ENCODE measurements at places on chromosomes 5 and 9. TPM values are rescaled to one million over a fixed set of nuclear protein-coding genes. Genes with fewer than 3 reads are reported as not detected.
A peak's percentile ranks its signal among the peaks of the same experiment; 100 is the strongest.

The CYFIP2 gene
- polyA plus RNA-seq, result 513 TPM

The BTNL8 gene
- polyA plus RNA-seq, result not detected

The ZMAT2 gene
- 83.7 TPM for polyA plus RNA-seq

DNA sequence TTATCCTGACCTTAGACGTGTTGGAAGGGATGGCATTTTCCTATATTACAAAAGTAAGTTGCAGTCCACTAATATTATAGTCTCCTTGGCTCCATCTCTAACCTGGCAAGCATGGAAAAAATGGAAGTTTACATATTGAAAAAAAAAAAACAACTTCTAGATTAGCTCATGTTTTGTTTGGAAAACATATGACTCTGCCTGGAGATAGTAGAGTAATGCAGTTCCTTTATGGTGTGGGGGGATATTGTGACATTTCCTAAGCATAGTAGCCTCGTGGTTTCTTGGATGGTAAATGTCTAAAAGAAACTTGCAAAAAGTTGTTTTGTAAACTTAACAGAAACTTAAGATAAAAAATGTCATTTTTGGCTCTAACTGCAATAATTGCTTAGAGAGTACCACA lies 244.4 kb upstream of the FBXL7 start:
- DNase-seq, result no peak
- no peak overlapping the region for H3K27ac ChIP-seq
- no peaks in the 10 kb centered on the region for H3K4me1 ChIP-seq
- H3K27me3 ChIP-seq, result no peaks in the 10 kb centered on the region

DNA sequence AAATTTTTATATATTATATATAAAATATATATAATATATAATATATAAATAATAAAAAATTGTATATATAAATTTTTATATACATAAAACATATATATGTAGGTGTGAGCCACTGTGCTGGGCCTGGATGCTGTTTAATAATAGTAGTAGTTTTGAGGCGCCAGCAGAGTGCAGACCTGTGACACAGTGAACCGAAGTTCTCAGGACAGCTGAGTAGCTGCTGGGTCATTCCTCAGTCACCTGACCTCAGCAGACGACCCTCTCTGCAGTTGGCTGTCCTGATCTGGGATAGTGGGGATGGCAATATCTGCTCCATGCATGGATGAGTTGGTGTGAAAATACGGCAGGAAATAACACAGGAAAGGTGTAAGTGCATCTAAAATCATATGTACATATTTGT lies 3.3 kb upstream of the SNX18 start:
- no peak overlapping the region for H3K4me3 ChIP-seq
- H3K27me3 ChIP-seq, result peaks cover 6% of the 10 kb centered on the region
- DNase-seq, result no peak
- no peak overlapping the region for H3K27ac ChIP-seq
- peaks cover 6% of the 10 kb centered on the region for H3K4me1 ChIP-seq

- H3K4me3 ChIP-seq, result peak overlapping the region; percentile 52
- H3K27ac ChIP-seq, result peak overlapping the region; percentile 85
- DNase-seq, result peak; percentile 25
- H3K36me3 ChIP-seq, result no peaks in the 10 kb centered on the region
- peaks cover 4% of the 10 kb centered on the region for H3K27me3 ChIP-seq
Measured at GRCh38 chr9:5557606-5558587, 47.6 kb downstream of the PDCD1LG2 start.

DNA sequence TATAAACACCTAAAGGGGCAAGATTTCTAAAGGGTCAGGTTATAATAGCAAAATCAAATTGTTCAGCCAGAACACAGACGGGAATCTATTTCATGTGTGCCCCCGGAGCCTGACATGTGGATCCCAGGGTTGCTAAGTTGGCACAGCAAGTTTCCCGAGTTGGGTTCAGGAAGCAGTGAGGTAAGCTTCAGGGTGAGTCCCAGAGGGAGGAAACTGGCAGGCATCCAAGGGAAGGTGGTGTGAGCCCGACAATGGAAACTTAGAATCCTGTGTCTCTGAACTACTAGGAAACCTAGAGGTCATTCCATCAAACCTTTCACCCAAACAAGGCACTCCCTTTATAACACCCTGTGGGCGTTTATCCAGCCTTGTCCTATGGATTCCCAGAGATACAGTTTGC lies 98.4 kb downstream of the ADRB2 start:
- DNase-seq, result no peak
- peaks cover 4% of the 10 kb centered on the region for H3K4me1 ChIP-seq
- no peaks in the 10 kb centered on the region for H3K36me3 ChIP-seq
- H3K27ac ChIP-seq, result no peak overlapping the region

DNA sequence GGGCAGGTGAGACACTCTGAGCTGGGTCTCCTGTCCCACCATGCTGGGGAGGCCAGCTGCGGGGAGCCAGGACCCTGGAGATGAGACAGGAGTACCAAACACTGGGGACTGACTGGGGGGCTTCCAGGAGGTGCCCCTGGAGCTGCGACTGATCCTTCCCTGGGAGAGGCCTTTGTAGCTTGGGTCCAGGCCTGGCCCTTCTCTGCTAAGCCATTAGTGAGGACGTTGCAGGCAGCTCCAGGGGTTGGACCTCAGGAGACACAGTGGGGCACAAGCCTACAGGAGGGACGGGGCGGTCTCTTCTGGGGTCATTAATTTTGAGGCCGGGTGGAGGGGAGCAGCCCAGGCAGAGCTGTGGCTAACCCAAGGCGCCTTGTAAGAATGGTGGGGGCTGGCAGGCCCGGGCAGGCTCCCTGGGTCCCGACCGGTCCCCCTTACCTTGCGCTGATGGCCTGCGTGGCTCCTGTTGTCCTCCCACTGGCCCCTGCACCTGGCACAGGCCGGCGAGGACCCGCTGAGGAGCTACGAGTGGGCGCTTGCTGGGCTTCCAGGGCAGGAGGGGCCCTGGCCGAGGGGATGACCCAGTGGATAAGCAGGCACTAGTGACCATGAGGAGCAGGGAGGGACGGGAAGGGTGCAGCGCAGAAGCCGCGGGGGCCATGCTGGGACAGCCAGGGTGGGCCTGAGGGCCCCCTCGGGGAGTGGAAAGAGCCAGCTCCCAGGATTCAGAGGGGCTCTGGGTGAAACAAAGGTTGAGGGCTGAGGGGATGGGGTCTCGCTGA lies 5.1 kb downstream of the MRPS2 start:
- H3K4me3 ChIP-seq, result no peak overlapping the region
- no peaks in the 10 kb centered on the region for H3K27me3 ChIP-seq
- H3K36me3 ChIP-seq, result peaks cover 4% of the 10 kb centered on the region
- no peak overlapping the region for H3K27ac ChIP-seq
- peaks cover 15% of the 10 kb centered on the region for H3K4me1 ChIP-seq

DNA sequence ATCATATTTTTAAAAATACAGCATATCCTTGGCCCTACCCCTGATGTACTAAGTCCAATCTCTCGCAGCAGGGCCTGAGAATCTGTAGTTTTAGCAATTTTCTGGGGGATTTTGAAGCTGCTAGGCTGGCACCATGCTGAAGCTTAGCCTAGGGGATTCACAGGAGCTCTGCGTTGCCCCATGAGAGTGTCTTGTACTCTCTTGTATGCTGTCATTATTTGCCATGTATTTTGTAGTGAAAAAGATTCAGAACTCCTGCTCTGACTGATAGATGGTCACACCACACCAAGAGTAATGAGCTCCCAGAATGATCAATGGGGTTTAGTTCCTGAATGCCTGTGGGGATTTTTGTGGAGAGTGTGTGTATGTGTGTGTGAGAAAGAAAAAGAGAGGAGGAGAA lies 20.7 kb upstream of the TRMT10B start:
- peaks cover 10% of the 10 kb centered on the region for H3K27me3 ChIP-seq
- no peak for DNase-seq
- no peak overlapping the region for H3K27ac ChIP-seq
- no peak overlapping the region for H3K4me3 ChIP-seq
- no peaks in the 10 kb centered on the region for H3K4me1 ChIP-seq

DNA sequence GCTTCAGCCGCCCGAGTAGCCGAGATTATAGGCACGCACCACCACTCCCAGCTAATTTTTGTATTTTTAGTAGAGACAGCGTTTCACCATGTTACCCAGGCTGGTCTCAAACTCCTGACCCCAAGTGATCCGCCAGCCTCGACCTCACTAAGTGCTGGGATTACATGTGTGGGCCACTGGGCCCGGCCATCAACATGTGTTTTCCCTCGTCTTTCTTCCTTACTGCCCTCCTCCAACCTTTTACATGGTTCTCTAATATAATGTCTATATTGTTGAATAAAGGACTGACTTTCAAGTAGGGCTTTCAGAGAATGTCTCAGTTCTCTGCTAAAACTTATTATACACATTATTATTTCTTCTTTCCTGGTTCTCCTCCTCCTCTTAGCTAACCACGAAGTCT lies 21.3 kb upstream of the PCAT7 start:
- H3K27ac ChIP-seq, result no peak overlapping the region
- DNase-seq, result no peak
- no peak overlapping the region for H3K4me3 ChIP-seq
- H3K36me3 ChIP-seq, result no peaks in the 10 kb centered on the region
- no peaks in the 10 kb centered on the region for H3K4me1 ChIP-seq

DNA sequence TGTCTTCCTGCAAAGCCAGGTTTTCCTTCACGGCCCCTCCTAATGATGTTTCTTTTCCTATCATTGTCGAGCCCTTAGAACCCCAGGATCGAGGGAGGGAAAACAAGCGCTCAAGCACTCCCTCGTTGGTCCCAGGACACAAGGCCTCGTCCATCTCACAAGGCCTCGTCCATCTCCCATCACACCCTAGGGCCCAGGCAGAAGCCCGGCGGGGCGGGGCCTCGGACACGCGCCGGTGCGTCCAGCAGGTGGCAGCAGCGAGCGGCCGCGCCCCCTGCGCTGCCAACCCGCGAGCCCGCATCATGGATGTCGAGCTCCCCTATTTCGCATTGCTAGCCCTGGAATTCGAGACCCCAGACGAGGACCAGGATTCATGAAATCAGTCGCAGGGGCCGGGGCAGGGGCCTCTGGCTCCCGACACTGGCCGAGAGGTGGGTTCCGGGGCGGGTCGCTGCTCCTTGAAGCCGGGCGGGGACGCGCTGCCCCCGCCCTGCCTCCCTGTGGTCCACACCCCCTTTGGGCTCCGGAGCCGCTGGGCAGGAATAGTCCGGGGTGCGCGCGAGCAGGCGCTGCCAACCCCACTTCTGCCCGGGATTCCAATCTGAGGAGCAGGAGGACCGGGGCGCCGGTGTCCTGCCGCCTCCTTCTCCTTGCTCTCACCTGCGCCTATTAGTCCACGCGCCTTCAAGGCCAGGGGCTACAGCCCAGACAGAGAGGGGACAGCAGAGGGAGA lies at the start of gene ABLIM3:
Gene ABLIM3, plus strand, starts transcription at position 270 of the 733 bp plus-strand sequence. CDS start 603 bp downstream, outside the sequence.
- H3K4me1 ChIP-seq, result no peaks in the 10 kb centered on the region
- H3K4me3 ChIP-seq, result peak within 1 kb of the TSS; percentile 62
- H3K36me3 ChIP-seq, result no peaks in the 10 kb centered on the region
- no peak within 1 kb of the TSS for H3K27ac ChIP-seq

DNA sequence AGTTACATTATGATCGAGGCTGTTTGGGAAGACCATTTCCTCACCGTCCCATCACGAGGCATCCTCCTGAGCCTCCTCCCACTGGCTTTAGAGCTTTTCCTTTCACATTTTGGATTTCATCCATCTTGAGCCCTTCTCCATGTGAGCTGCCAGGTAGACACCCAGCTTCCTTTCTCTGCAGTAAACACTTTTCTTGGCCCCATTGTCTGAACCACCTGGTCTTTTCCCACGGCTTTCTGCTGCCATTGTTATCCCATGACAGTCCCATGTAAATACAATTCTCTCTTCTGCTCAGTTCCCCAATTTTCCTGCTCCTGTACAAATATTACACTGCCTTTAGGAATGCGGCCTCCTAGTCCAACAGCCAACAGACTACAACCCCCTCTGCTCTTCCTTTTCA lies 24.1 kb downstream of the UBE2QL1 start:
- no peak overlapping the region for H3K4me3 ChIP-seq
- H3K27ac ChIP-seq, result no peak overlapping the region
- no peak for DNase-seq
- no peaks in the 10 kb centered on the region for H3K36me3 ChIP-seq

GRCh38 chr5:2433086-2433485 lies 318.4 kb downstream of the IRX2 start:
- H3K27ac ChIP-seq, result no peak overlapping the region
- H3K4me1 ChIP-seq, result no peaks in the 10 kb centered on the region
- H3K4me3 ChIP-seq, result no peak overlapping the region

- H3K4me3 ChIP-seq, result no peak overlapping the region
- DNase-seq, result no peak
- H3K4me1 ChIP-seq, result no peaks in the 10 kb centered on the region
- no peaks in the 10 kb centered on the region for H3K36me3 ChIP-seq
- no peak overlapping the region for H3K27ac ChIP-seq
Measured at GRCh38 chr5:103804711-103805110, 242.1 kb upstream of the NUDT12 start.

DNA sequence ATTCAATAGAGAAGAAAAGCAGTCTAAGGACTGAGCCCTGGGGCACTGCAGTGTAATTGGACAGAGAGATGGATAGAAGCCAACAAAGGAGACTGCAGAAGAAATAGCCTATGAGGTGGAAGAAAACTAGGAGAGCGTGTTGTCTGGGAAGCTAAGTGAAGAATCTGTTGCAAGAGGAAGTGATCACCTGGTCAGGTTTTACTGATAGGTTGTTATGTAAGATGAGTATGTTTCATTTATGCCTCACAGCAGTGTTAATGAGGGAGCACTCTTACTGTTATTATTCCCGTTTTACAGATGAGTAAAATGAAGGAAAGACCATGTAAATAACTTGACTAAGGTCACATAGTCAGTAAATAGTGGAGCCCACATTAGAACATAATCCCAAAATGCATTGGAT lies 80.0 kb upstream of the GRHPR start:
- H3K27ac ChIP-seq, result no peak overlapping the region
- H3K4me3 ChIP-seq, result no peak overlapping the region
- H3K4me1 ChIP-seq, result no peaks in the 10 kb centered on the region
- H3K36me3 ChIP-seq, result no peaks in the 10 kb centered on the region
